ENCODE measurements at places on chromosomes 6 and 20.
A peak's percentile ranks its signal among the peaks of the same experiment; 100 is the strongest.

DNA sequence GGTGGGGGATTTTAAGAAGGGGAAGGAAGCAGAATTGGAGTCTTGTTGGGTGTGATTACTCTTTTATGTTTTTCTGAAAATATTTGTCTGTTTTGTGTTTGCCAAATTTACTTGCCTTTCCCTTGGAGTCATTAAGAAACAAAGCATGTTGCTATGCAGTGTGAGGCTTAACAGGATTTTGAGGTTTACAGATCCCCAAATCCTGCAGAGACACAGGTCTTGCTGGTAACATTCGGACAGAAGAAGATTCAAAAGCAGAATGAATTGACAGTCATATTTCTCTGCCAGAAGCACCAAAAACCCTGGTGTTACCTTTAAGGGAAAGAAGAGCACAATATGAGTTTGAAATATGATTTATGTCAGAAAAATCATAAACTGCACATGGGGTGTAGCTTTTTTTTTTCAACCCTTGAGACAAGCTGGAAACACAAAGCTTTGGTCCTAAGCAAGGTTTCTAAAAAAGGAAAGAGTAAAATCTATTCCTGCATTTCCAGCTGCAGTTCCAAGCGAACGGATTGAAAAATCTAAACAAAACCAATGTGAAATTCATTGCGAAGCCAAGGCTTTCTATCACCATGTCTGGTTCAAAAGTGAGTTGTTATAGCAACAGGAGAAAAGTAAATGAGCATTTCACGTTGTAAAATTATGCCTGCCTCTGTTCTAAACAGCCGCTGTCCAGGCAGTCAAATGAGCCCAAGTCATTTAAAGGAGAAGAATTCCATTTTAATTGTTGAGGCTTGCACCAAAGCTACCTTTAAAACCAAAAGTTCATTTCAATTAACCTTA lies 358.9 kb upstream of the SASH1 start:
- peak; percentile 21 for DNase-seq

- no peak for DNase-seq
Measured at GRCh38 chr20:36305602-36306551, at the start of gene DLGAP4. Gene DLGAP4, plus strand, starts transcription at chr20:36306339. Its CDS starts 125,379 bp downstream, at chr20:36431718.

DNA sequence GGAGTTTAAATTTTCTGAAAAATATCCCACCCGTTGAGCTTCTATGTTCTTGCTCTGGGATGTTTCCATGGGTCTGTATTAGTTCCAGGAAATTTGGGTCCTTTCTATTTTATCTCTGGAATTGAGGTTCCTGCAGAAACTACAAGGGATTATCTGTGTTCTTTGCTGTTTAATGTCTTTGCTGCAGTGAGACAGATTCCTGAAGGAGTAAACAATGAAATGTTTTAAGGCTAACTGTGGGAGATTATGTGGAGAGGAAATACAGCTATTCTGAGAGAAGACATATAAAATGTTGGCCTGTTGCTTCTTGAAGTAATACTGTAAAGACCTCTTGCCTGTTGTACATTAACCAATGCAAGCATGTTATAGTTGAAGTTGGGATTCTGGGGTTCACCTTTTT lies 43.5 kb downstream of the SAMD5 start:
- no peak for DNase-seq

DNA sequence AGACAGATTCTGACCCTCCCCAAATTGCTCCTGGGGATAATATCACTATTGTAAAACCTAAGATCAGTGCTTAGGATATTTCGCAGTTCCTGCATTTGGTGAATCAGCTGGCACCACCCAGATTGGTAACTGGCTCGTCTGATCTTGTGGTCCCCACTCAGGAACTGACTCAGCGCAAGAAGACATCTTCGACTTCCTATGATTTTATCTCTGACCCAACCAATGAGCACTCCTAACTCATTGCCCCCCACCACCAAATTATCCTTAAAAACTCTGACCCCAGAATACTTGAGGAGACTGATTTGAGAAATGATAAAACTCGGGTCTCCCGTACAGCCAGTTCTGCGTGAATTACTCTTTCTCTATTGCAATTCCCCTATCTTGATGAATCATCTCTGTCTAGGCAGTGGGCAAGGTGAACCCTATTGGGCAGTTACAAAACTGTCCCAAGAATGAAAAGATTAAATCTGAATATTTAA lies 55.7 kb upstream of the PRND start:
- no peak for DNase-seq

DNA sequence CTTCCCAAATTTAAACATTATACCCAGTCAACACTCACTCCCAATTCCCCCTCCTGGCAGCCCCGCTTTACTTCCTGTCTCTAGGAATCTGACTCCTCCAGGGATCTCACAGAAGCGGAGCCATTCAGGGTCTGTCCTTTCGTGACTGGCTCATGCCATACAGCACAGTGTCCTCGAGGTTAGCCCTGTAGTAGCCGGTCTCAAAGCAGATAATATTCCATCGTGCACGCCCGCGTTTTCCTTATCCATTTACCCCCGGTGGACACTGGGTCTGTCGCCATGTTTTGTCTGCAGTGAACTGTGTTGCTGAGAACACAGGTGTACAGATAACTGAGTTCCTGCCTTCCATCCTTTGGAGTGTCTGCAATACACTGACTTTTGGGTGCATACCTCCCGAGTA lies 95.3 kb downstream of the TTLL2 start:
- no peak for DNase-seq

- DNase-seq = no peak
Measured at GRCh38 chr20:19758133-19758500, at the start of gene RIN2. Gene RIN2, plus strand, starts transcription at chr20:19758258. Its CDS starts 131,344 bp downstream, at chr20:19889602.

GRCh38 chr6:142945446-142946180 lies 637 bp upstream of the HIVEP2 start:
- peak; percentile 60 for DNase-seq

- peak; percentile 60 for DNase-seq
Measured at GRCh38 chr6:39770446-39770845, 21.7 kb upstream of the DAAM2 start.

DNA sequence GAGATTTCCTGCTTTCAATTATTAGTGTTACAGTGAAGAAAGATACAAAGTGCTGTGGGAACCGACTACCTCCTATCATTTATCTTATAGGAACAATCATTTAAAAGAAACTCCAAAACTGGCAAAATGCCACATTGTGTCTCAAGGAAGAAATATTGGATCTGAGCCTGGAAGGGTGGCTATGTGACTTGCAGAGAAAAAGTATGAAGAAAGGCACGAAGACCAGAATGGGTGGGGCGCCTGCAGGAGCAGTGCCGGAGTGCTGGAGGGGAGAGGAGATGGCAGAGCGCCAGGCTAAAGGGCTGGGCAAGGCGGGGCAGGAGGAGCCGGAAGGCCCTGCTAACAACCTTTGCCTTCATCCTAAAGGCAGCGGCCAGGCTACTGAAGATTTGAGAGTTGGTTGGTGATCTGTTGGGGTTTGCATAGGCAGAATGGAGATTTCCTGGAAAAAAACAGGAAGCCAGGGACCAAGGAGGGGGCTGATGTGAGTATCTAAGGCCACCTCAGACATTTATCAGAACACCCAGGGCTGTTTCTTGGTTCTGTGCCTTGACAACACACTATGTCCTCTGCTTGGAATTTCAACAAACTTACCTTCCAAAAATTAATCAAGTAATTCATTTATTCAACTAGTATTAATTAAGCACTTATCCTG lies 125.6 kb downstream of the MAFB start:
- DNase-seq = no peak

DNA sequence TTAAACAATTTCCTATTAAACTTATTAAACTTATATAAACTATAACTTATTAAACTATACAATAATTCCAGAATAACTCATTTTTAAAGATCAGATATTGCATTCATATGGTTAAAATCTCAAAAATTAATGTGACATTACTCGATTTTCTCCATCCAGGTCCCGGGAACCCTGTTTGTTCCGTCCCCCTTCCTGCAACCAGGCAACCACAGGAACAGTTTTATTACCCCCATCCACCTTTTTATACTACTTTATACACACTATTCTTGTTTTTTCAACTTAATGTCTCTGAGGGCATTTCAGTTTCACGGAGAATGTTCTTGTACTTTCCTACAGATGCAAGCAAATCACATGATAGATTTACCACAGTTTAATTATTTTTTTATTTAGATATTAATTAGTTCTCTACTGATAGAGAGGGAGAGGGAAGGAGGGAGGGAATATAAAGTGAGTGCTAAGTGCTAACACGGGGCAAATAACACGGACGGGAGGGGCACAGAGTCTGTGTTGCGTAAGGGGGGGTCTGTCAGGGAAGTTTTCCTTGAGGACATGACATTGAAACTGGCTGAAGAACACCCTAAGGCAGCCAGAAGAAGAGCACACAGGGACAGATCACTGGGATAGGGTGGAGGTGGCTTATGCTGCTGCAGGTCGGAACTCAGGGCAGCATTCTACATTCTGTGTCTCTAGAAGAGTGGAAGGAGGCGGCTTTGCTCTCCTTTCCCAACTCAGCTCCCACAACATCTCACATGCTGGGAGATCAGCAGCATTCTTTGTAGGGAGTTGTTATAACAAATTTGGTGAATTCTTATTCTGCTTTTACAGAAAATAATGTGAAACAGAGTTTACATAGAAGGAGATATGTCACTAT lies 225.2 kb downstream of the FOXC1 start:
- no peak for DNase-seq

GRCh38 chr20:43508604-43509040 lies 1.1 kb downstream of the L3MBTL1 start:
- DNase-seq = no peak

DNA sequence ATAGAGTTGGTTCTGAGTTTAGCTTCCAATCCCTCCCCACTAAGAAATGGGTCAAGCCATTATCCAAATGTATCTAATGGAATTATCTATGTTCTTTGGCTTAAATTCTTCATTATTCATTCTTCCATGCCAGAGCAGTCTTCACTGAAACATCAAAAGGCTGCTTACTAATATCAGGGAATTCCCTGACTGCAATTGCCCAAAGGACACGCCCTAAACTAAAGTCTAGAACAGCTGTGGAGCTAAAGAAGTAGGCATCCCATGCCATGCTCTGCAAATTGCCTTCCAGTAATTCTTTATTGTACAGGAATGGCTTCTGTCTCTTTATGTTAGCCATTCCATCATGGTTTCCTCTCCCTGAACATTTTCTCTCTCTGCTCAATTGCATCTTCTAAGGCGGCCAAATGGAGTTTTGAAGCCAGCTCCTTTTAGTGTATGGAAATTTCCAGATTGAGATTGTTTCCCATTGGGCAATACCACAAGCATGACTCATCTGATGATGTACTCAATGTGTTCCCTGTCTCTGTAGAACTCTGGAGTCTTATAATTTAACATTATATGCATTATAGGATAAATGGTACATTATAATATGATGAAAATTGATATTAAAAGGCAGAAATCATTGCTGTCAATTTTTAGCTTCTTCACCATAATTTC lies 28.8 kb upstream of the TSHZ2 start:
- DNase-seq = no peak

GRCh38 chr20:58478141-58478805 lies 36.9 kb downstream of the APCDD1L start:
- no peak for DNase-seq

- no peak for DNase-seq
Measured at GRCh38 chr6:140052736-140053729, 678.6 kb upstream of the CITED2 start.

DNA sequence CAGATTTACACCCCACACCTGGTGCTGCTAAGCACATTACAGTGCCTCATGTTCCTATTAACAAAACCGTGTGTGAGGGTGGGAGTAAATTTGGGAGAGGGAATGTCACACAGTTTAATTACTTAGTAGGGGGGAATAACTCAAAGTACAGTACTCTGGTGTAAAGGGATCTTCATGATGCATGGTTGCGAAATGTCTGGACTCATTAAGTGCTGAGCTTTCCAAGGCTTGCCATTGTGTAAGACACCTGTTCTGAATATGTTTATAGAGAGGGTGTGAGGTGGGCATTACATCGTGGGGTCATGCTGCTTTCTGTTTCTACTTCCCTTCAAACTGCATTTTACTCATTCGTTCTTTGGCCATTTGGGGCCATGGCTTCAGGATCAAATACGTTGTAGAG lies 181.2 kb downstream of the ADGRG6 start:
- DNase-seq = no peak

- peak; percentile 55 for DNase-seq
Measured at GRCh38 chr6:14135893-14136539, 18.4 kb downstream of the CD83 start.

GRCh38 chr20:44910690-44911262 lies 916 bp downstream of the PABPC1L start:
- DNase-seq = no peak

GRCh38 chr6:157911786-157912185 lies 69.9 kb upstream of the SYNJ2 start:
- no peak for DNase-seq

- peak; percentile 97 for DNase-seq
Measured at GRCh38 chr6:487956-488355, 96.4 kb downstream of the IRF4 start.

DNA sequence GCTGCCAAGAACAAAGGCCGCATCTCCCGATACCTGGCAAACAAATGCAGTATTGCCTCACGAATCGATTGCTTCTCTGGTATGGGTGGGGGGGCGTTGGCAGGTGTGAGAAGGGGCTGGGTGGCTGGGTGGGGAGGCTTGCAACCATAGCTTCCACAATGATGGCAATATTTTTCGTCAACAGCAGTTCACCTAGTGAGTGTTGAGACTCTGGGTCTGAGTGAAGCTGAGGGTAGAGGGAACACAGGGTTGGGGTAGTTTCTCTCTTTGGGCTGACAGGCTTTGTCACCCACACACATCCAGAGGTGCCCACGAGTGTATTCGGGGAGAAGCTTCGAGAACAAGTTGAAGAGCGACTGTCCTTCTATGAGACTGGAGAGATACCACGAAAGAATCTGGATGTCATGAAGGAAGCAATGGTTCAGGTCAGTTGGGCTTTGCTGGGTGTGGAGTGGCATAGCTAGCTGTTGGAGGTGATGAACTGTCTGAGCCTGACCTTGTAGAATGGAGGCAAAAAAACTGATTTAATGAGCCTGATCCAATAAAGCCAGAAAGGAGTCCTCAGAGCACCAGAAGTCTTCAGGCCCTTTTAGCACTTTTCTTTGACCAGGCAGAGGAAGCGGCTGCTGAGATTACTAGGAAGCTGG lies 4.2 kb downstream of the NOP56 start:
- DNase-seq = no peak

- DNase-seq = no peak
Measured at GRCh38 chr6:38387971-38388370, 251.8 kb downstream of the BTBD9 start.

GRCh38 chr6:28135393-28135792 lies 6.3 kb upstream of the ZKSCAN8 start:
- no peak for DNase-seq

GRCh38 chr20:33419140-33419974 lies 18.0 kb upstream of the CDK5RAP1 start:
- DNase-seq = no peak

DNA sequence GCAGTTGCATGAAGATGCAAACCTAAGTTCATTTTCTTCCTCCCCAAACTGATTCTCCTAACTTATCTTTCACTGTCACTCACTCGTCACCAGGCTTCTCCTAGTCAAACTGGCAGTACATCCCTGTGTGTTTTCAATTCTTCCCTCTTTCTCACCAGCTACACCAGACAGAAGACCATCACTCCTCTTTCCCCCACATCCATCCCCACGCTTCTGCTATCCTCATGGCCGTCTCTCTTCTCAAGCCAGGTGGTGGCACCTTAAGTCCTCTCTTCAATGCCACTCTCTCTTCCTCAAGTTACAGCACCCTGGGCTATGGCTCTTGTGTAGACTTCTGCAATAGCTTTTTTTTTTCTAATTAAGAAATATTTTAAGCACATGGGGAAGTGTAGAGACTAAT lies 14.4 kb upstream of the TREM2 start:
- no peak for DNase-seq
